ENCODE measurements at places on chromosomes 2 and 18.

DNA sequence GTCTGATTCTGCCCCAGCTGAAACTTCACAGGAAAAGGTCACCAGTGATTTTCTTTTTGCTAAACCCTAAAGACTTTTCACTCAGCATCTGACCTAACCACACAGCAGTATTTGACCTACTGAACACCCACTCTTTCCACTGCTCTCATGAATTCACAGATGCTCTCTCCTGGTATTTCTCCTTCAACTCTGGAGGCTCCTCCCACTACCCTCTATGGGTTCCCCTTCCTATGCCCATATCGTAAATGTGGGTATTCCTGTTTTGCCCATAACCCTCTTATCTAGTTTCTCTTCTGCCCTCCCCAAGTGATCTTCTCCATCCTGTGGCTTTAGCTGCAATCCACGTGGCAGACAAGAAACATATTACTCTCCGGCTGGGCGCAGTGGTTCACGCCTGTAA, 7.6 kb downstream of the PLEKHM3 start:
- no peak for DNase-seq

GRCh38 chr2:182447863-182448262, 21.0 kb upstream of the PDE1A start:
- no peak for DNase-seq

DNA sequence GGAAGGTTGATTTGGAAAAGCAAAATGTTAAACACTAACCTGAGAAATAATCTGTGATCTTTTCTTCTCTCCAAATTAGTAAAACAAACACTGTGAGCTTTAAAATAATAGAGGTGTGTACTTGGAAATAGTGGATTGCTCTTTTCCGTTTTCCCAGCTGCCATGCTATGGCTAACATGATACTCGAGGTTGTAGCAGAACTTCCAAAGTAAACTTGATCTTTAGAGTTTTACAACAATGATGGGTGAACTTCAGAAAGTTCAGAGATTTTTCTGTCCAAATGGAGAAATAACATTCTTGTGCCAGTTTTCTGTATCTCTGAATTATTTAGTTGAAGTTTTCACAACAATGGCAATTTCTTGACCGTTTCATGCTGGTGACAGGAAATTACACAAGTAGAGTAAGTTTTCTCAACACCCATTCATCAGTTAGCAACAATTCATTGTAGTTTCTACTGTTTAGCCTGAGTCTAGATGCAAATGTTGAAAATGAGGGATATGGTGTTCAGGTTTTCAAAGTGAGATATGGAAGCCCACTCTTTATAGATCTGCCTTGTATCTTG, 135.3 kb upstream of the CTAGE1 start:
- no peak for DNase-seq

GRCh38 chr2:171814883-171815282, 79.2 kb downstream of the SLC25A12 start:
- DNase-seq: no peak

- DNase-seq: peak; percentile 97
Measured at GRCh38 chr2:88350331-88351248, 101.9 kb downstream of the FOXI3 start.

GRCh38 chr2:55985406-55985805, 61.8 kb upstream of the EFEMP1 start:
- no peak for DNase-seq

DNA sequence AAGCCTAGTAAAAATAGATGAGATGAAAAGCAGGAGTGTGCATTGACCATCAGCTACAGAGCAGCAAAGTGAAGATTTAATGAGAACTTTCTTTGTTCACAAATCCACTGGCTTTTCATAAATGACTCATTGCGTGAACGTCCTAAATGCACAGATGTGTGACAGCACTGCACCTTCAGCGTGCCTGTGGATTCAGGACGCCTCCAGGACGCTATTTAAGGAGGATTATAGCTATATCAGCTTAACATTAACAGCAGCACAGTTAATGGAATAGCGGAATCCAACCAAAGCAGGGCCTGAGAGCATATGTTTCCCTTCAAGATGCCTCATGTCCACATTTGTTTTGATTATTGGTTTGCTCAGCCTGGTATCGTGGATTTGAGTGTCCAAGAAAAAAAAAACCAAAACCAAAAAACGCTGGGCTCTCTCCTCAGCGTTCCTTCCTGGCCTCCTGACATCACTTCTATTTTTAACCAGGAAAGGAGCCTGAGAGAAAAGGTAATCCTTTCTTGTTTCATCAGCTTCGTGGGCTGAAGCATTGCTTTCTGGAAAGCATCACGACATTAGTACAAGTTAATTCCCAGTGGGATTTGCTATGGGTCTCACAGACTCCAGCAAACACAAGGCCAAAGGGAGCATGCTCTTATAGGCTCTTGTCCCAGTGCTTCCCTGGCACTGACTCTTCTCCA, 447.0 kb upstream of the SMIM21 start:
- no peak for DNase-seq

GRCh38 chr18:417495-417894, 83.0 kb downstream of the COLEC12 start:
- no peak for DNase-seq

- DNase-seq: peak; percentile 78
Measured at GRCh38 chr18:57433934-57434535, 1.1 kb upstream of the ONECUT2 start.

DNA sequence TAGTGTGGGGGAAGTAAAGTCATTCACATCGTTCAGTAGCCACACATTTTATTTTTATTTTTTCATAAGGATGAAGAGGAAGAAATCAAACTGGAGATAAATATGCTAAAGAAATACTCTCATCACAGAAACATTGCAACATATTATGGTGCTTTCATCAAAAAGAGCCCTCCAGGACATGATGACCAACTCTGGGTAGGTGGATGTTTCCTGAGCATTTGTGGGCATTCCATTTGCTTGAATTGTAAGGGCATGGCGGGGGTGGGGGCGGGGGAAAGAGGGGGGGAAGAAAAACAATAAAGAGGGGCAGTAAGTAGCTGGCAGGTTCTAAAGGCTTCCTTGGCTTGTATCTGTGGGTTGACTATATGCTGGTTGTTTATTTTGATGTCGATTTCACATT, 126.4 kb downstream of the MAP4K4 start:
- DNase-seq: no peak

DNA sequence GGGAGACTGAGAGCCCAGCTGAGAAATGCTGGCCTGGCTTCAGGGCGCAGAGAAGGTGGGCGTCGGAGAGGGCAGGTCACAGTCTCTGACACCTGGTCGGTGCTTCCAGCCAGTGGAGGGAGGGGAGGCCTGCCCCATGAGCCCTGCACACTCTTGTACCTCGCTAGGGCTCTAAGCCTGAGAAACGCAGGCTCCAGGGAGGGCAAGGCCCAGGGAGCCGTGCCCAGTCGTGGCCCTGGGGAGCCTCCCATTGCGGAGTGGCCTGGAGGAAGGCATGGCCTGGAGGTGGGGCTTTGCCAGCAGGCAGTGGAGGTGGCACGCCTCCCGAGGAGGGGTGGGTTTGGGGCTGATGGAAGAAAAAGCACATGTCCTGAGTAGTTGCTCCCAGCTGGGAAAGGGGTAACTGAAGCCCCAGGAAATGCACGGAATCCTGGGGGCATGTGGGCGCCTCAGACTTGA, 39.0 kb downstream of the MTERF4 start:
- peak; percentile 45 for DNase-seq

- no peak for DNase-seq
Measured at GRCh38 chr18:54829856-54830255, 1.6 kb downstream of the RAB27B start.

- DNase-seq: no peak
Measured at GRCh38 chr2:101698844-101699754, 1.6 kb downstream of the MAP4K4 start.

- DNase-seq: no peak
Measured at GRCh38 chr2:6434438-6434837, 431.3 kb downstream of the CMPK2 start.

DNA sequence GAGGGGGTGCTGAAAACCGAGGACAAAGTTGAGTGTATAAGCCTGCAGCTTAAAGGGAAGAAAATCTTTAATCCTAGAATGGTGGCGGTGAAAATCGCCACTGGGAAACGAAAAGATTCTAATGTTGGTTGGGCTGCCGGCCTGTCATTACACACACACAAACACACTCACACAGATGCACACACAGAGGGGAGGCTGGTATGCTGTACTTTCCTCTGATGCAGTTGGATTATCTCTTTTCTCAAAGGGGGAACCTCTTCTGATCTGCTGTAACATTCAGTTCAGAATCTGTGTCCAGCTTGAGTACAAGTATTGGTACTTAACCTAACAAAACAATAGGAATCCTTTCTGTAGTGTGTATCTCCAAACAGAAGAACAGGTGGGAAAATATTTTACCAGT, 39.0 kb downstream of the ANXA4 start:
- DNase-seq: no peak

GRCh38 chr2:173472112-173472511, 117.4 kb downstream of the CDCA7 start:
- DNase-seq: no peak

DNA sequence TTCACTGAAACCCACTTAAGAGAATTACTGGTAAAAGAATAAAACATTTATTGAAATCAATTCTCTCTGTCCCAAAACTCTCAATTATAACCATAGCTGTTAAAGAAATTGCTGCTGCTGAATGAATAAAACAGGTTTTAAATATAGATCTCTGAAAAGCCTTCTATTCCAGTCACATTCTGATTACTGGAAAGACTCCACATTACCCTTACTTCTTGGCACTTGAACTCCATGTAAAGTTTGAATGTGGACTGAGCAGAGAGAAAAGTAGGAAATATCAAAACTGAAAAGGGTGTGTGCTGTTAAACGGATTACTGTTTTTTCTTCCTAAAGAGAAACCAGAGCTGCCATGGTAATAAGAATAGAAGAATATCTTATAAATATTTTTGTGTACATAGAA, 655.3 kb upstream of the SETBP1 start:
- no peak for DNase-seq

DNA sequence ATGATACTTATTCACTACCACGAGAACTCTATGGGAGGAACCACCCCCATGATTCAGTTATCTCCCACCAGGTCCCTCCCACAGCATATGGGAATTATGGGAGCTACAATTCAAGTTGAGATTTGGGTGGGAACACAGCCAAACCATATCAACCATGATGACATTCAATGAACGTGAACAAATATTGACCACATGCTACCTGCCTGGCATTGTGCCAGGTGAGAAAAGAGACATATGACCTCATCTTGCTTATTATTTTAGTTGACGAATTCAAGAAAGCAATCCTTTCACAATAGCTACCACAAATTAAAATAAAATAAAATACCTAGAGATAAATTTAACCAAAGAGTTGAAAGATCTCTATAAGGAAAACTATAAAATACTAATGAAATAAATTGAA, 286.5 kb upstream of the CRIM1 start:
- no peak for DNase-seq

DNA sequence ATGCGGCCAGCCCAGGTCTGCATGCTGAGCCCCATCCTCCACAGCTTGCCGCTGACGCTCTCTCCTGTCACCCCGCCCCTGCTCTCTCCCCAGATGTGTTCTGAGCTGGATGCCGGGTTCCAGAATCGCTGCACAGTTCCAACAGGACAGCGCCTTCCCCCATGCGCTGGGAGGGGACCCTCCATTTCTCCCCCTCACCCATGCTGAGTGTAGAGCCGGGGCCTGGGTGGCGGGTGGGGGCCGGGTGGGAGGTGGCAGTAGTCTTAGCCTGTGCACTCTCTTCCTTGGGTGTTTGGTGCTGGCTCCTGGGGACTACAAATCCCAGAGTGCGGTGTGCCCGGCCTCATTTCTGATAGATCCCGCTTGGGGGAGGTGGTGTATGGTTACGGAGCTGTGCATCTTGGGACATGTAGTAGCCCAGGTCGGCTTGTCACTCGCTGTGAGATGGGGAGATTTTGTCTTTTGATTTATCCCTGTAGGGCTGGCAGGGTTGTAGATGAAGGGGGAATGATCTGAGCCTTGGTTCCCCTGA, 6.8 kb downstream of the DNAJB2 start:
- peak; percentile 91 for DNase-seq

DNA sequence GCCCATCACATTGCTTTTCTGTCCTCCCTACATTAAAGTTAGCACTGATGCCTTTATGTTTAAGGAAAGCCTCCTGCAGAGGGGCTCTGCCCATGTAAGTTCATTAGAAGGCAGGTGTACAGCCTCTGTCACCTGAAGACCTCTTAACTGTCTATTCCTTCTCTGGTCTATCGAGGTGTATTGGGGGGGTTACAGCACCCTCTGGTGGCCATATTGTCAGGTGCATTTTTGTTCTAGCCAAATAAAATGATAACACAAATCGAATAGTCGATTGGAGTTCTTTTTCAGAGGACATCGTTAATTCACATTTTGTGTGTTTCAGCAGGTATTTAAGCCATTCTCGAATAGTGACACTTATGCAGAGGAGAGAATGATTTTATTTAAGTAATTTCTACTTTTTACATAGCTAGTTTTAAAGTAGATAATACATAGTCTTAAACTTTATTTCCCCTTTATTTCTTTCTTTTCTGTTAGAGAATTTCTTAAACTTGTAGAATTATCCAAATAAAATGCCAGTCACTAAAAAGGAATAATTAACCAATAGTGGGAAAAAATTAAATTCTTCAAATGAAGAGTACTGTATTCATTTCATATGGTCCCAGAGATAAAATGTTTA, 136.8 kb downstream of the NEDD4L start:
- DNase-seq: peak; percentile 86

GRCh38 chr2:234147335-234147861, 96.9 kb downstream of the SPP2 start:
- no peak for DNase-seq

DNA sequence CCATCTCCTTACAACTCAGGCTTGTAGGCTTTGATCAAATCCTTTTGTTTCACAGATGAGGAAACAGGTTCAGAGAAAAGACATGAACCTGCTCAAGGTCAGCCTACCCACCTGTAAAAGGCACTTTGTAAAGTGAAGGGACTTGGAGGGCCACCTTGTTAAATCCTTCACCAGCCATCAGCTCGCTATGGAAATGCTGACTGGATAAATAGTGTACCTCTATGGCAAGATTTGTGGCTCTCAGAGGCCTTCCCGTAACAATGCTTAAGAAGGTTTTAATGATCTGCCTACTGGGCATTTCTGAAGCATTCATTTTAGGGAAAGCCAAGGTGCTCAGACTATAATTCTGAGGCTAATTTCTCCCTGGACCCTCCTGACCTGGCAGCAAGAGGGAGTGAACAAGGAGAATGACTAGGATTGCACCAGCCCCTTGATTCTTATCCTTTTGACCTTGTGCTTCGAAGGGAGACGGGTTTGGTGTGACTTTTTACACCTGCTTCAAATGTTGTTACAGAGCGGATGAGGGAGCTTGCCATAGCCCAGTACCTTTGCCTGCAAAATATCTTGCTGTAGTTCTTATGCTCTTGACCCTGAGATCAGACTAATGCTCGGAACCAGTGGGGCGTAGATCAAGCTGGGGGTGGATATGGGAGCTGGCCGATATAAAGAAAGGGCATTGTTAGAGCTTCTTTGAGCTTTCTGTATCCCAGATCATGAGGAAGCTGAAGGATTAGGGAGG, 90.9 kb upstream of the CXCR4 start:
- DNase-seq: no peak

- DNase-seq: no peak
Measured at GRCh38 chr18:54358495-54359040, 862 bp downstream of the C18orf54 start.

DNA sequence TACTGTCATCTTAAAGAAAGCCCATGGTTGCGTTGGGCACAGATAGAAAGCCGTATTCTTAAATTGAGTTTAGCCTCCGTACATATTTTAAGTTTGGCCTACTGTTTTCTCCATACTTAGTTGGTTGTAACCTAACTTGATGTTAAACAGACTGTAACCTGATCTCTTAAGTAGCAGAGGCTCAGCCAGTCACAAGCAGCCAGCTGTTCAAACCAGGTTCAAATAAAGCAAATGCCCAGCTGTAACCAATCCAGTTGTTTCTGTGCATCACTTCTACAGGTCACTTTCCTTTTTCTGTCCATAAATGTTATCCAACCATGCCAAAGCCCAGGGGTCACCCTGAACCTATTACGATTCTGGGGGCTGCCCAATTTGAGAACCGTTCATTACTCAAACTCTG, 10.0 kb upstream of the THADA start:
- DNase-seq: no peak
